Activated CD4-positive, alpha-beta T cell treated with anti-CD3 and anti-CD28 coated beads for 36 hours (primary cell): ENCODE measurements at places on chromosomes 7 and 10. TPM values are rescaled to one million over a fixed set of nuclear protein-coding genes. Genes with fewer than 3 reads are reported as not detected.

DNA sequence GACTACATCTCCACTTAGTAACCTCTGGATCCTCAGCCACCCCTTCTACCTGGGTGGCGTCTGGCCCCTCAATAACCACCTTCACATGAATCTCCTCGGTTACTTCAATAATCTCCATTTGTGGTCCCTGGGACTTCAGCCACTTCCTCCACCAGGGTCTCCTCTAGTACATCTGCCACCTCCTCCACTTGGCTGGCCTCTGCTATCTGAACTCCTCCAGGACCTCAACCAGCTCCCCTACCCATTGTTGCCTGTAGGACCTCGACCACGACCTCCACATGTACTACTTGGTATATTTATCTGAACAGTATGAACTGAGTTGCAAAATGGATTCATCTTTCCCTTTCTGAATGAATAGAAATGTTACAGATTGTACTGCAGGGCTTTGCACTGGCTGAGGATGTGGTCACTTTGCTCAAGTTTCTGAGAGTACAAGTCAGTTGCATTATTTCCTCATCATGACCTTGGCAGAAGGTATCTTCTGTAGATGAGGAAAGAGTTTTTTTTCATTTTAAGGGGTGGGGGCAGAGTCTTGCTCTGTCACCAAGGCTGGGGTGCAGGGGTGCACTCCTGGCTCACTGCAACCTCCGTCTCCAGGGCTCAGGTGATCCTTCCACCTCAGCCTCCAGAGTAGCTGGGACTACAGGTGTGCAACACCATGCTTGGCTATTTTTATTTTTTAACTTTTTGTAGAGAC is 36.0 kb downstream of the MAT1A start:
- DNase-seq = no peak

DNA sequence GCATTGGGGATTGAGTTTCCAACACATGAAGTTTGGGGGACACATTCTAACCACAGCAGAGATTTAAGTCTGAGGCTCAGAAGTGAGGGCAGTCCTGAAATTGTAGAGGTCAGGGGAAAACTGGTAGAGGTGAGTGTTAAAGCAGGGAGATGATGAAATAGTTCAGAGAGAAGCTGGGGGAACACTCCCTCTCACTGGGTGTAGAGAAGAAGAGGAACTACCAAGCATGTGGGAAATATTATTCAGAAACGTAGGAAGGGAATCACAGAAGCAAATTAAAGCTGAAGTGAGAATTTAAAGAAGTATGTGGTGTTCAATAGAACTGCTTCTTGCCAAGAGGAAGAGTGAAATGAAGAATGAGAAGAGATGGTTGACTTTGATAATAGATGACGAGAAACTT is 121.5 kb upstream of the FAM3C start:
- no peak for DNase-seq

The CALN1 gene
- 0.12 TPM for total RNA-seq

The PTPRE gene
- 31.6 TPM for total RNA-seq

The MBL2 gene
- total RNA-seq = not detected

DNA sequence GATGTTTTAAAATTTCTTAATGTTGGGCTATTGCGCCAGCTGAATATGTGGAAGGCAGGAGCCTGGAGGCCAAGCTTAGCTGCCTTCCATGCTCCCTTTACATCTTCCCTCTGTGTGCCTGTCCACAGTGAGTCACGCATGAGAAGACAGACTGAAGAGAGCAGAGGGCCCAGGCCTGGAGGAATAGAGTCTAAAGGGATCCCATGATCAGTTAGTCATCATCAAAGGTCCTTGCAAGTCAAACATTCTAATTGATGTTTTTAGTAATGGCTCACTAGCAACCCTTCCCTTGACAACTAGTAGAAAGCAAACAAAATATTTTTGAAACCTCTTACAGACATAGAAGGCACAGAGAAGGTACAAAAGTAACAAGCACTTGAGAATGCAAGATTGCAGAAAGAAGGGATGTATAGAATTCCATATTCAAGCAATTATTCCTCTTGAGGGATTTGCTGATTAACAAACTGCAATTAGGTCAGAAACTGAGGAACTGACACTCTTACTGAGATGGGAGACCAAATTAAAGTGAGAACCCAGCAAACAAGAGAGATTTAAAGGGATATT is 30.7 kb upstream of the APBB1IP start:
- DNase-seq = no peak

The NKX1-2 gene
- total RNA-seq = not detected

The DOCK4 gene
- total RNA-seq = 0.32 TPM

GRCh38 chr7:142670511-142670910 is 78.8 kb upstream of the PRSS1 start:
- DNase-seq = no peak

GRCh38 chr10:14560274-14560673 is 214.4 kb downstream of the FAM107B start:
- DNase-seq = peak; percentile 86

The ESYT2 gene
- 68.5 TPM for total RNA-seq

- DNase-seq = no peak
Observed at GRCh38 chr7:70577078-70577477, 554.9 kb upstream of the GALNT17 start.

GRCh38 chr10:16843252-16843870 is 26.1 kb upstream of the RSU1 start:
- DNase-seq = no peak

The GAD2 gene
- not detected for total RNA-seq

The MAGI2 gene
- total RNA-seq = 0.12 TPM

- DNase-seq = no peak
Observed at GRCh38 chr7:46022397-46022796, 101.3 kb upstream of the IGFBP3 start.

DNA sequence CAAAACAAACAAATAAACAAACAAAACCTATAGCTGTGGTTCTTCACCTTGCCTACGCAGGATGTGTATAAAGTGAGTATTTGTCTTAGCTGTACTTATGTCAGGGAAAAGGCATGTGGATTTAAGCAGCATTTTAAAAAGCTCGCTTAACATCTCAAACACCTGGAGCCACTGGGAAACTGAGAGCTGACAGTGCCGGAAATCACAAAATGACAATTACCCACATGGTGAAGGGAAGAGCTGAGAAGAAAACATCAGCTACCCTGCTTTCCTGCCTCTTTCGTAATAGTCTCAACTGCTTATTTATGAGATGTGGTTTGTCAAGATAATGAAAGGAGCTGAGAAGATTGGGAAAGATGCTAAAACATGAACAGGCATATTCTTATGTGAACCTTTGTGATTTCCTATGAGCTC is 31.1 kb upstream of the MSMB start:
- DNase-seq = no peak

The FAM221A gene
- total RNA-seq = 8.1 TPM

DNA sequence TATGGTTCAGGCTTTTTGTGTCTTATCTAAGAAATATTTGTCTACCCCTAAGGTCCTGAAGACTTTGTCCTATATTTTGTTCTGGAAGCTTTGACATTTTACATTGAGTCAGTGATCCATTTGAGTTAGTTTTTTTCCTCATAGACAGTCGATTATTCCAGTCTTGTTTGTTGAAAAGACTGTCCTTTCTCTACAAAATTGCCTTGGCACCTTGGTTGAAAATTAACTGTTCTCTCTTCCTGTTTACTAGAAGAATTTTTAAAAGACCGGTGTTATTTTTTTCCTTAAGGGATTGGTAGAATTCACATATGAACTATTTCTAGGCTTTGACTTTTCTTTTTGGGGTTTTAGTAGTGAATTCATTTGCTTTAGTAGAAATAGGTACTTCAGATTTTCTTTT is 12.0 kb downstream of the PLEKHA1 start:
- no peak for DNase-seq

DNA sequence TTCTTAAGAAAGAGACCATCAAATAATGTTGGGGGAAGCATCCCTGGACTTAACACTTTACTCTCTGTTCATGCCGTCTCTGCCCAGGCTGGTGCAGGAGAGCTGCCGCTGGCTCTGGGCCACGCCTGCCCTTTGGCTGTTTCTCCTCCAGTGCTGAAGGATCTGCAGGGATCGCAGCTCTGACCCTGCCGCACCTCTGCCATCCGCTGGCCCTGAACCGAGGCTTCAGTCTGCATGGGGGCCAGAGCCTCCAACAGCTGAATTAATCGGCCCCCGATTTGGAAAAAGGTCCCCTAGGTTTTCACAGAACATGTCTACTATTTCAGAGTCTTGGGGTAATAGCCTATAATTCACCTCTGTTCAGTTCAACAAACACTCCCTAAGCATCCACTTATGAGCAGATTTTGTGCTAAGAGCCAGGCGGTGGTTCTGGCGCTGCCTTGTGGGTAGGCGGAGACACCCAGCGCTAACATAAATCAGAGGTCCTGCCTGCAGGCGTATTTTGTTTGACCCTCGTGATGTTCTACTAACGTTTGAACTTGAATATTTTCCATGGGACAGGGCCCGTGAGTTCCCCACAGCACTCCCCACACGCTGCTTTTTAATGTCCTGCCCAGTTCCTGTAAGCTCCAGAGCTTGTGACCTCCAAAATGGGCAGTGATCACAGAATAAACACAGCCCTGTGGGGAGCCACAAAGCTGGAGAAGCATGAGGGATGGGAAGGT is 99.0 kb downstream of the DYNC2I1 start:
- no peak for DNase-seq
